ENCODE measurements at places on chromosomes 13 and 19.

GRCh38 chr19:38719761-38720558 is 24.3 kb downstream of the CAPN12 start:
- ATAC-seq = no peak

DNA sequence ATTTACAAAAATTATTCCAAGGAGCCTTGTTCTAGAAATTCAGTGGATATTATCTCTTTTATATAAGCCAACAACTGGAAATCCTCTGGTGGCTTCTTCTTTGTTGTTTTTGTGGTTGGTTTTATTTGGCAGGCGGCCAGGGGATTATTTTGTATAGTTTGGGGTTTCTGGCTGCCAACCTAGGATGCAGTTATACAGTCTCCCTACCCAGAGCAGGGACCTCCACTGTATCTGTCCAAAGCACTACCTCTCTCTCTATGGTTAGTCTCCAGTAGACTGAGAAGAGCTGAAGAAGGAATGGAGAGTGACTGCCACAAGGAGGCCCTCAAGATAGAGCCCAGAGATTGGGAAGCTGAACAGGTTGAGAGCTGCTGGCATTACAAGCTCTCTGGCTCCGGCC is 80.2 kb downstream of the ZAR1L start:
- ATAC-seq = no peak

GRCh38 chr13:91767651-91768050 is 369.2 kb downstream of the GPC5 start:
- no peak for ATAC-seq

GRCh38 chr19:1734321-1734966 is 18.9 kb upstream of the ONECUT3 start:
- no peak for ATAC-seq

DNA sequence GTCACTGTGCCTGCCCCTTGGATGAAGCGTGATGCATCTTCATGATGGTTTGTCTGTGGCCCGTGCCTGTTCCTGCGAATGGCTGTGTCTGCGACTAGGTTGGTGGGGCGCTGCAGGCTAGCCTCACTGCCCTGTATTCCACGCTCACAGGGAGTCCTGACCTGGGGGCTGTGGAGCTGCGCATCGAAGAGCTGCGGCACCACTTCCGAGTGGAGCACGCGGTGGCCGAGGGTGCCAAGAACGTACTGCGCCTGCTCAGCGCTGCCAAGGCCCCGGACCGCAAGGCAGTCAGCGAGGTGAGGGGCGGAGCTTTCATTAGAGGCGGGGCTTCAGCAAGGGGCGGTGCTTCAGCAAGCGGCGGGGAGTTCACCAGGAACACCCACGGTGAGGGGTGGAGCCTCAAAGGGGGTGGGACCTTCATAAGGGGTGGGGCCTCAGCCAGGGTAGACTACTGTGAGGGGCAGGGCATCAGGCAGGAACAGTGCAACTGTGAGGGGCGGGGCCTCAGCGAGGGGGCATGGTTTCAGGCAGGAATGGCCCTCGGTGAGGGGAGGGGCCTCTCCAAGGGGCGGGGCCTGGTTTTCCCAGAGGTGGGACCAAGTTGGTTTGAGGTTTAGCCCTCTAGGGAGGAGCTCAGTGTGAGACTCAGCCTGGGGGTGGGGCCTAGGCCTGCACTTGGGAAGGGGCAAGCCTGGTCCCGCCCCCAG is 17.2 kb downstream of the PKN1 start:
- peak; percentile 76 for ATAC-seq

DNA sequence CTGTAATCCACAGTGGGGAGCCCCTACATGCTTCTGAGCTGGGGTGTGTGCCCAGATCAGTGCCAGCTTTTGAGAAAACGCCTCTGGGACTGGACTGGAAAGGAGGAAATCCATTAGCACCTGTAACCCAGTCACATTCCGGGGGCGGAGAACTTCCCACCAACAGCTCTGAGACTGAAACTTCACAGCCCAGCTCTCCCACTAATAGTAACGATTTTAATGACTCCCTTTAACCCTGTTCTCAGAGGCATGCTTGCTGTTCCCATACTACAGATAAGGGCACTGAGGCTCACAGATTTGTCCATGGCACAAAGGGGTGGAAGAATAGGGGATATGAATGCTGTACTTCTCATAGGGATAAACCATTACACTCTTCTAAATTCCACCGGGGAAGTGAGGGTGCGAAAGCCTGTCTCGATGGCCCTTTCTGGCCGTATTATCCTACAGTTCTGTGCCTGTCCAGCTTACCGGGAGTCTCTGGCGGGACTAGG is 851 bp downstream of the FBXO46 start:
- ATAC-seq = no peak

DNA sequence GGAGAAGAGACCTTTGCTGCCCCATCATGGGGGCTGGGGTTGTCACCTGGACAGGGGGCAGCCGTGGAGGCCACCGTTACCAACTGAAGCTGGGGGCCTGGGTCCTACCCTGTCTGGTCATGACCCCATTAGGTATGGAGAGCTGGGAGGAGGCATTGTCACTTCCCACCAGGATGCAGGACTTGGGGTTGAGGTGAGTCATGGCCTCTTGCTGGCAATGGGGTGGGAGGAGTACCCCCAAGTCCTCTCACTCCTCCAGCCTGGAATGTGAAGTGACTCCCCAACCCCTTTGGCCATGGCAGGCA is 9.0 kb downstream of the EGLN2 start:
- ATAC-seq = no peak

DNA sequence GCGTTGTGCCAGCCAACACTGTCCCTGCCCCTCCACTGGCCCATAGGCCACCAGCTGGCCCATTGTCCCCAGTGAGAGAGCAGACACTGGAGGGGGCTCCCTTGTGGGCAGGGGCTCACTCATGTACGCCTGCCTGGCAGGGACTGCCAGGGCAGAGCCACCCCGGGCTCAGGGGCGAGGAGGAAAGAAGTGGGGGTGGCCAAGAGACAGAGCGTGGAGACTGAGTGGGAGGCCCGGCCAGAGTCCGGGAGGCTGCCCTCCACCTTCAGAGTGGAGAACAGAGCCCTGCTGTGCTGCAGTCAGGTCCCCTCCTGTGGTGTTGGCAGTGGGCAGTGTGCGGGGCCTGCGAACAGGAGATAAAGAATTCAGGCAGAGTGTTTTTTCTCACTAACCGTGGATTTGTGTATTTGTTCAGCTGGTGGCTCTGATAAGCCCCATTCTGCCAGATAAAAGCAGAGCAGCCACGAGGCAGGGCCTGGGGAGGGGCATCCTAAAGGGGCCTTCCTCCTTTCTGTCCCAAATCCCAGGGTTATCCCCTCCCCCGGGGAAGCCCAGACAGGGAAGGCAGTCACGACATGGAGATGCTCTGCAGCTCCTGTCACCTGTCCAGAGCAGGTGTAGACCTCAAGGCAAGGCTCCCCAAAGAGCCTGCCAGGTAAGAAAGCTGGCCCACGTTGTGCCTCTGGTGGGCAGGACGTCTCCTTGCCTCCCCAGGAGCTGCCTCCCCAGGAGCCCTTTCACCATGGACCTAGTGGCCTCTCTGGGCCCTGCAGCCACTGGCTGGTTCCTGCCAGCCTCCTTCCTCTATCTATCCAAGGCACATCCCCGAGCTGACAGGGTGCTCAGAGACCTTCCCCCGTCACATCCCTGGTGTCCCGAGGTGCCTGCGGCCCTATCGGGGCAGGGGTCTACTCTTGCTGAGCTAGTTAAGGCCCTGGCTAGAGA is 33.0 kb downstream of the LYL1 start:
- ATAC-seq = no peak

DNA sequence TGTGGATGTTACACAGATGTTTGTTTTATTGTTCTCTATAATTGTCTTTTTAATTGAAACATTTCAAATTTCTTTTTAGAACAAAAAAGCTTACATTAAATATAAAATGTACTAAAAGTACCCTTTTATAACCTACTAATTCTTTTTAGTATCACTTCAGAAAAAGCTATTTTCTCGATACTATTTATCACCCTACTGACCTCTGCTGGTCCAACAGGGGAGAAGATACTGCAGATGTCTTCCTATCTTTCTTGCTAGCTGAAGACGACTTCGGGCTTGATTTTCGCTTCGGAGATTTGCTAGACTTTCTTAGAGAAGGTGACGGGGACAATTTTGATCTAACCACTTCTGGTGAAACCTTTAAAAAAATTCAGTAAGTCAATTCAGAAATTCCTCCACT is 42.4 kb downstream of the ZC3H13 start:
- ATAC-seq = no peak

DNA sequence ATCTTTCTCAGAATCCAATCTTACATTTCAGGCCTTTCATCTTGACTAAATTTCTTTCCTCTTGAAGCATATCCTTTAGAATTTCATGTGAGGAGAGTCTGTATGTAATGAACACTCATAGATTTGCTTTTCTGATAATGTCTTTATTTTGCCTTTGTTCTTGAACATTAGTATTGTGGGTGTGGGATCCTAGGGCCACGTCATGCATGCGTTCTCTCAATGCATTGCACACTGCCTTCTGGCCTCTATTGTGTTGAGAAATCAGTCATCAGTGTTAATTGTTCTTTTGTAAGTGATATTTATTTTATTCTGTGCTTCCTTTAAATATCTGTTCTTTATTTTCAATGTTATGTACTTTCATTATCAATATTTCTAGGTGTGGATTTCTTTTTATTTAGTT is 364.9 kb downstream of the OXGR1 start:
- no peak for ATAC-seq

GRCh38 chr13:51681037-51681678 is 96.9 kb downstream of the WDFY2 start:
- peak; percentile 95 for ATAC-seq

GRCh38 chr13:24218338-24218737 is 57.8 kb downstream of the SPATA13 start:
- ATAC-seq = no peak

All from activated CD4-positive, CD25-positive, alpha-beta regulatory T cell treated with anti-CD3 and anti-CD28 coated beads, Interleukin-2, amount 50 U/mL, for 24 hours (primary cell).